ENCODE measurements at places on chromosomes 3 and 15.

- no peak for DNase-seq
Observed at GRCh38 chr3:160675566-160676124, 1.3 kb upstream of the ARL14 start.

- no peak for DNase-seq
Observed at GRCh38 chr3:23487015-23487414, 283.9 kb downstream of the UBE2E2 start.

DNA sequence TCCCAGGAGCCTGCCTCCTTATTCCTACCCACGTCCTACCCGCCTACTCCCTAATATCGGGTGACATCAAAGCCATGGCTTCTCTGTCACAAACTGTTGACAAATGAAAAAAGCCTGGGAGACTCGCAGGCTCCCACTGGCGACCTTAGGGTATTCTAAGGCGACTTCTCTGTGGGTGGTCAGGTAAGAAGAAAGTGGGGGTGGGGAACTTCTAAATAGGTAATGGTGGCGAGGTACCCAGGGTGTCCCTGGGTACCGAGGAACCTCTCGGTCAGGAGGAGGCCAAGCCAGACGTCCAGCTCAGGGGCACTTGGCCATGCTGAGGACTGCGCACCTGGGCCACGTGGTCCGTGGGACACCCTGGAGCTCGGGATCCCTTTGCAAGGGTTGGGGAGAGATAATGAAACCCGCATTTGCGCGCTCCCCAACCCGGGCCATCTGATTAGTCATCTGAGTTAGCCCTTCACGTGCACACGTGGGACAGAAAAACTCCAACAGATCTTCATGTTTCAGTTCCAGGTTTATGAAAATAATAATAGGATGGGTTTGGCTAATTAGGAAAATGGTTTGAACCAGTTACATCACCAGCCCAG, 78.2 kb downstream of the NR2F2 start:
- DNase-seq, result no peak

DNA sequence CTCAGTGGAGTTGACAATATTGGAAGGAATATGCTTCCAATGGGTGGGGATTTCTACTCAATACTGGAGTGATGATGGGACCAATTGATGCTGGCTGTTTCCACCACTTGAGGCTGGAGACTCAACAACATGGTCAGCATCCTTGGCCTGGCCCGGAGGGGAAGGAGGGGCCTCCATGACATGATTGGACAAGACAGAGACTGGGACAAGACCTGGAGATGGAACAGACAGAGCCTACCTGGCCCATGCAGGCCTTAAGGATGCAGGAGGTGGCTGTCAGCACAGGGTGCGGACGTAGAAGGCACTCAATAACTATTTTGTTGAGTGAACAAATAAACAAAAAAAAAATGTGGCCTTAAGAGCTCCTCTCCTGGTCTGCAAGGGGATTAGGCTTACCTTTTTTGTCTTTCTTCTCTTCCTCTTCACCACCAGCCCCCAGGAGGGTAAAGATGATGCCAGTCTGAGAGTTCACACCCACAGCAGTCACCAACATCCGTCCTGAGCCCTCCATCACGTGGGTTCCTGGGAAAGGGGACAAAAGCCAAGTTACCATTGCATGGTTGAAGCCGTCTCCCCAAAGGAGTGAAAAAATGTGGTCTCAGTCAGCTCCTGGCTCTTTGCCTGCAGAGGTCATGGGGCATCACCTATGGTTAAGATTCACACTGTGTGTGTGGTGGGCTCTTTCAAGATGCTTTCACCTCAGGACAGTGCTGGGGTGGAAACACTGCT, 67.1 kb upstream of the SEC13 start:
- no peak for DNase-seq

DNA sequence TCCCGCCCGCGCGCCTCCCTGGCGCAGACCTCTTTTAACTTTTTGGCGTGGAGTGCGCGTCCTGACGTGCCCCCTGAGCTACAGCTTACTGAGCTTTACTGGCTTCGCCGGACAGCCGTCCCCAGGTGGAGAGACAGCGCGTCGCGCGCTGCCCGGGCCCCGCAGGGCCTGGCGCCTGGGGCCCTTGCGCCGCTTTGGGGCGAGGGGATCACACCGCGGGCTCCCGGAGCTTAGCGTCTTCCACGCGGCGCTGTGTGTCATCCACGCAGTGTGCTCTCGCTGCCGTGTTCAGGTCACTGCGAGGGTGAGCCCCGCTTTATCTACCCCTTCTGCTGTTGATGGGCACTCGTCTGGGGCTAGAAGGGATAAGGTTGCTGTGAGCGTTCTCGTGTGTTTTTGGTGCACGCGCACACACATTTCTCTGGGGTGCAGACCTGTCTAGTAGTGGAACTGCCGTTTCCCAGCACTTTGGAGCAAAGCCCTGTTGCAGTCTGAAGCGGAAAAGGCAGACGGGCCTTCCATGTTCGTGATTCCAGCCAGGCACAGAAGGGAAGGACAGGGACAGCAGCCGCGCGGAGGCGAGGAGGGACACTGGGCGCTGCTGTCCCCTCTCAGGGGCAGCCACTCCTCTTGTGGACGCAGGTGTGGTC, 33.1 kb upstream of the ALDH1L1 start:
- no peak for DNase-seq

DNA sequence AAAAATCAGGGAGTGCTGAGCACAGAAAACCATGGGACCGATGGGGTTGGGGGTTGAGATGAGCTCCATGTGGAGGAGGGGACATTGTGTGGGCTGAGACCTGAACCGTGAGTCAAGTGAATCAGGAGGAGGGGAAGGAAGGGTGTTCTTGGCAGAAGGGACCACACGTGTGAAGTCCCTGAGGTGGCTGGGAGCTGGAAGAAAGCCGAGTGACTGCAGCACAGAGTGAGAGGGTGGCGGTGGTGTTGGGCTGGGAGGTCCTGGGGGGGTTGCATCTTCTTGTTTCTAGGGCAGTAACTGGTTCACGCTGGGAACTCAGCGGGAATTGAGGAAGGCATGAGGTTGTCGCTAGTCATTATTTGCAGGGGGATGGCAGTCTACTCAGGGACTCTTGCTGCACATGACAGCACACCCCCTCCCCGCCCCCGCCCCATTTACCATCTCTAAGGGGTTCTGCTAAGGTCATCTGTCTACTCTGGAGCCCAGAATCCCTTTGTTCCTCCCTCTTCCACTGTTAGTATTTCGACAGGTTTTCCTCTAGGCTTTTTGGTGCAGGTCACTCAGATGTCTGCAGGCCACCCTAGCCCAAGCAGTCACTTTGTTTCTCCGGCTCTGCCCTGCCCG, 254.3 kb downstream of the TLE3 start:
- DNase-seq, result no peak

DNA sequence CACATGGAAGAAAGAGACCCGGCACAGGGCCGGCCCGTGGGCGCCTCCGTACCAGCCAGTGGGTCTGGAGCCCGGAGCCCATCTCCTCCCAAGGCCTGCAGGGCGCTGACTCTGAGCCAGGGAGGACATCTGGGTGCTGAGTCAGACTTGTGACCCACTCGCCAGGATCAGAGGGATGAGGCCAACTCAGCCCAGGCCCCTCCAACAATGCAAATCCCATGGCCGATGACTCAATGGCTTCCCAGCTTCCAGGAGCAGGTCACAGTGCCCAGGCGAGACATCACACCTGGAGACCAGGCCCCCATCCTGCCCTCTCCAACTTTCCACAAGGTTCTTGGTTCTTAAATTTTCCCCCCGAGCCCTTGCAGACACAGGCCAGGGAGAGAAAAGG, 95.1 kb downstream of the LRIG1 start:
- DNase-seq, result no peak

DNA sequence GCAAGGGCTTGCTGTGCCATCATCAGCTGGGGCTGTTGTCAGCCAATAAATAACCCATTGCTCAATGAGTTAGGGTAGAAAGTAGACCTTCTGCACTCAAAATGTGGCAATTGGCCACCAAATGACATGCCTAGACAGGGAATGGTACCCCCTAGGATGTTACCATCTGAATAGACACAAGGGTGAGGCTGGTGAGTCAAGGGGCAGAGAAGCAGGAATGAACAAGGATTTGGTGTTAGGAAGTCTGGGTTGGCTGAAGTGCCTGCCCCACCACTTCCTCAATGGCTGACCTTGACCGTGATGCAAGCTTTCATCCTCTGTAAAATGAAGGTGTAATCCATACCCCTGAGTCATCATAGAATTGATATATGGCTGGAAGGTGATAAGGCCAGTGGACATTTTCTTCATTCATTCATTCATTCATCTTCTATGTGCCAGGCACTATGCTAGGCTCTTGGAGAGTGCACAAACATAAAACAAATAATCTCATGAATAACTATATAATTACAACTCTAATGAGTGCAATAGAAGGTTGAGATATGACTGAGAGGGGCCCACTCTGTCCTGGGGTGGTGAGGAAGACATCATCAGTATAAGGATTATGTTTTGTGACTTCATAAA, 4.4 kb upstream of the CA12 start:
- no peak for DNase-seq

DNA sequence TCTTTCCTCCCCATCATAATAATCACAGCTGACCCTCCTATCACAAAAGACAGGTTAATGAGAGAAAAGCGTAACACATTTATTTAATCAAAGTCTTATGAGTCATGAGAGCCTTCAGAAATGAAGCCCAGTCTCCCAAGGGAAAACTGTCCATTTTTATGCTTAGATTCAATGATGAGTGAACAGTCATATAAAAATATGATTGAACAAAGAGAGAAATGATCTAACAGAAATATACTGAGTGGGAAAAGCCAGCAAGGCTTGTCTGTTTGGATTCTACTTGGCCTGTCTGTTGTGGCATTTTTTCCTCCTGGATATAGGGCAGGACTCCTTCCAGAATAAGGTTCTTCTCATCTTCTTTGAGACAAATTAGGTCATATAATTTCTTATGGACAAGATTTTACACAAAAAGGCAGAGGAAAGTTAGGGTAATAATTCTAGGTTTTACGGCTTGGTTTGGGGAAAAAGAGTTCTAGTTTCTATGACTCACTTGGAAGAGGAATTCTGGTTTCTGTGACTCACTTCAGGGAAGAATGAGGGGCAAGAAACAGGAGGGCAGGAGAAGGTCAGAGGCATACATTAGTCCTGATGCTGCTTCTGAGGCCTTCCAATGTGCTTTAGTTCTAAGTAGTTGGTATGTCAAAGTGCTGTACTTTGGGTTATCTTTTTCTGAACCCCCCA, 534.2 kb downstream of the ZIC1 start:
- peak; percentile 94 for DNase-seq

DNA sequence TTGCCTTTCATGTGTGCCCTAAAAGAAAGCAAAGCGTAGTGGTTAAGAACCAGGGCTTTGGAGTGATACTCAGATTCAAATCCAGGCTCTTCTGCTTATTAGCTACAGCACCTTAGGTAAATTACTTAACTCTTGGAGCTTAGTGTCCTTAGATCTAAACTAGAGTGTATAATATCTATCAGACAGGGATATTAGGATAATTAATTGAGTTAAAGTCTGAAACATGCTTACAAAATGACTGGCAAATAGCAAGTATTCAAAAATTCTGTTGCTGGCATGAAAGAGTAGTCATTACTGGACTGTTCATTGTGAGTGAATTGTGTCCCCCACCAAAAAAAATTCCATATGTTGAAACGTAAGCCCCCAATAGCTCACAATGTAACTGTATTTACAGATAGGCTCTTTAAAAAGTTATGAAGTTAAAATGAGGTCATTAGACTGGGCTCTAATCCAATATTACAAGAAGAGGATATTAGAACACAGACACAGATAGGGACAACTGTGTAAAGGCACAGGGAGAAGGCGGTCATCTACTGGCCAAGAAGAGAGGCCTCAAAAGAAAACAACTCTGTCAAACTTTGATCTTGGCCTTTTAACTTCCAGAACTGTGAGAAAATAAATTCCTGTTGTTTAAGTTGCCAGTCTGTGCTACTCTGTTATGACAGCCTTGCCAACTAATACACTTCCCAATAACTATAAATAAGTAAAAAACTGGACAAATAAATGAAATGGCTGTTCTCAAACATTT, 60.4 kb upstream of the LRRC3B start:
- no peak for DNase-seq

DNA sequence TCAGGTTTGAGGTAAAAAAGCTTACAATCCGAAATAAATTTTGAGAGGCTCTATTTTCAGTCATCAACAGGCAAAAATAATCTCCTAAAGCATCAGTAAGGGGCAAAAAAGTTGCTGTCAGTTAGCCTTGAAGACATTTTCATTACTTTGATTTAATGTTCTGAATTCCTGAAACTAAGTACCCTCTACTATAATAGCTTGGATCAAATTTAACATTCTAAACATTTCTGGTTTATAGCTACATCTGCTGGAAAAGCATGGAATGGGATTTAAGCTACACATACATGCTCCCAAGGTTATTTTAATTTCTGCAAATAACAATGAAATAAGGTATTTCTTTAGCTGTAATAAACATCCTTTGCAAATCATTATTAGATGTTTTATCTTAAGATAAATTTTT, 245.4 kb downstream of the ULK4 start:
- peak; percentile 69 for DNase-seq

- DNase-seq, result no peak
Observed at GRCh38 chr3:117486719-117487716, 777.4 kb downstream of the TUSC7 start.

- no peak for DNase-seq
Observed at GRCh38 chr3:171237009-171237385, 210.5 kb upstream of the SLC2A2 start.

GRCh38 chr3:165638034-165638433, 199.2 kb downstream of the BCHE start:
- DNase-seq, result no peak

GRCh38 chr3:196292286-196292923, 4.9 kb upstream of the PCYT1A start:
- DNase-seq, result peak; percentile 32

- DNase-seq, result no peak
Observed at GRCh38 chr3:152922554-152922953, 87.6 kb downstream of the P2RY1 start.

GRCh38 chr3:193795062-193795690, 202.2 kb downstream of the OPA1 start:
- no peak for DNase-seq

DNA sequence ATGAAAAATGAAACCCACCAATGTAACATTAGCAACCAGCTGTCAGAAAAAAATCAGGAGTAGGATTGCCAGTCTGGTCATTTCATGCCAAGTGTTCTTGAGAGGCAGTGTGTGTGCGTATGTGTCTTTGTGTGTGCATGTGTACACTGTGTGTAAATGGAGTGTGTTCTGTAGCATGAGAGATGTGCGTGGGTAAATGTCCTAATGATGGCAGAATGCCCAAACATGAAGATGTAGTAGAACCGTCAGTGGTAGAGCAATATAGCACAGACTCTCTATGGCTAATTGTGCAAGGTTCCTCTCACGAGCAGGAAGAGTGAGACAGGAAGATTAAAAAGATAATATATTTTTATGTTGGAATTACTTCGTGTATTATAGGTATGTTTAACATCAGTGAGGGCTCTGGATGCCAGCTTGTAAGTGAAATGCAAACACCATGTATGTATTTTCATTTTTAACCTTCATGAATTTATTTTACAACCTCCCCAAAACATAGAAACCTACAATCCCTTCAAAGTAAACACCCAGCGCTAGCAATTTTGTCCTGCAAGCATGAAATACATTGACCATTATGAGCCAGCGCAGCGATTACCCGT, 1038.7 kb downstream of the IGSF11 start:
- no peak for DNase-seq

All from renal cortical epithelial cell (primary cell).